ENCODE measurements at places on chromosomes 12 and 14.

DNA sequence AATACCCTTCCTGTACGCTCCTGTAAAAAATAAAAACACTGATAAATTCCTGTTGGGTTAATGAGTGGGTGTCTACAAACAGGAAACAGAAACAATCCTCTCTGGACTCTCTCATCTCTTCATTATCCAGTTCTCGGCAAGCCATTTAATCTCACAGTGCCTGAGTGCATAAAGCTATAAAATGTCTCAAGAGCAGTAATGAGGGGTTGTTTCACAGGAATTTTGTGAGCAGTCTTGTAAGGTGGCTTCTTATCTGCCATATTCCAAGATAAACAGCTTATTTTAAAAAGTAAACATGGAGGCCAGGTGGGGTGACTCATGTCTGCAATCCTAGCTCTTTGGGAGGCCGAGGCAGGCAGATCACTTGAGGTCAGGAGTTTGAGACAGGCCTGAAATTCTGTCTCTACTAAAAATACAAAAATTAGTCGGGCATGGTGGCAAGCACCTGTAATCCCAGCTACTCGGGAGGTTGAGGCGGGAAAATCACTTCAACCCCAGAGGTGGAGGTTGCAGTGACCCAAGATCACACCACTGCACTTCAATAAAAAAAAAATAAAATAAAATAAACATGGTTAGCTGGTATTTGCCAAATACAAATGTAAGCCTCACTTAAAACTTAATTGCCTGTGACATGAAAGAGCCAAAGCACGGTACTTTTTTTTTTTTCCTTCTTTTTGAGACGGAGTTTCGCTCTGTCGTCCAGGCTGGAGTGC lies 54.0 kb downstream of the CLIP1 start:
- peak; percentile 9 for DNase-seq

DNA sequence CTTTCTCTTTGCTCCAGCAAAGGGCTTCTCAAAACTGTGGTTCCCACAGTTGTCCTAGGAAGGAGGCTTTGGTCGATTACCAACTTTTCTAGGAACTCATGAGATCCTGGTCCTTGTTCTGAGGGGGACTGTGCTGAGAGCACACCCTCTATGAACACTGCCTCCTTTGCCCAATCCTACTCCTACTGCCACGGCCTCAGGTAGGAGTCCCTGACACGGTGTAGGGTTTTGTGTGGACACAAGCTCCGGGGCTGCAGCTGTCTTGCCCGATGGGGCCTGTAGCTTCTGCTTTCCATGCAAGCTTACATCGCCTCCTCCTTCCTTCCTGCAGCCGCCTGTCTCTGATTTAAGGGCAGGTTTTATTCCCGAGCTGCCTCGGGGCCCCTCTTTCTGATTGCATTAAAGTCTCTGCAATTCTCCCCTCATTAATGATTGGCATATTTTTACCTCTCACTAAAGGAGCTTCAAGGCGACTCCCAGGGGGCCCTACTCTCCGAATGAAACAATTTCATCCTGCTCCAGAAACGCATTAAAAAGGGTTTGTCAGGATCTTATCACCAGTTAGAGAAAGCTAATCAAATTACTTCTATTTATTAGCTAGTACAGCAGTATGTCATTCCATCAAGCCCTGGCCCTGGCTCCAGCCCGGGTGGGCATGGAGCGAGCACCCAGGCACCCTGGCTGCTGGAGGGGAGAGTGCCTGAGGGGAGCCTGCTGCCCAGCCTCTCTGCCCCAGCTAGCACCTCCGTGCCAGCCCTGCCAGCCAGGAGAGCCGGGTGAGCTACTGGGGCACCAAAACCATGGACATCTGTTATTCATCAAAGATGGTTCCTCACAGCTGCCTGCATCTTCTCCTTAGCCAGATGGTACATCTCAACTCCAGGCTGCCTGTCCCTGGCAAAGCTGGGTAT lies 38.0 kb upstream of the ESRRB start:
- DNase-seq = peak; percentile 23

GRCh38 chr12:68454892-68455291 lies 122.7 kb upstream of the MDM1 start:
- no peak for DNase-seq

GRCh38 chr12:56241424-56242303 lies 11.8 kb downstream of the SLC39A5 start:
- DNase-seq = no peak

DNA sequence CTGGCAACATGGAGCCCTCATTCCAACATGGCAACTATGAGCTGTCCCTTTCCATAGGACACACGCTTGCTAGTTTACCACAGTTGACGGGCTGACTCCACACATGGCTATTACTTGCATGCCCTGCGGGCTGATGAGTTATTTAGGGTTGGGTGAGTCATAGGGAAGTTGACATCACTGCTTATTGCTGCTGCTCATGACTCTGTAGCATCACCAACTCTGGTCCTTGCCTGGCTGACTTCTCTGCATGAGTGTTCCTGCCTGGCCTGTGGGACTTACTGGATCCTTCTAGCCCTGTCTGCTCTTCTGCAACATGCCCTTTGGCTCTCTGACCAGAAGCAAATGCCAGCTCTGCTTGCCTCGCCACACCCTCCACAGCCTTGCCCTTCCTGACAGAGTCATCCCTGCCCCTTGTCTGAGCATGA lies 199.5 kb downstream of the ANO6 start:
- peak; percentile 99 for DNase-seq

DNA sequence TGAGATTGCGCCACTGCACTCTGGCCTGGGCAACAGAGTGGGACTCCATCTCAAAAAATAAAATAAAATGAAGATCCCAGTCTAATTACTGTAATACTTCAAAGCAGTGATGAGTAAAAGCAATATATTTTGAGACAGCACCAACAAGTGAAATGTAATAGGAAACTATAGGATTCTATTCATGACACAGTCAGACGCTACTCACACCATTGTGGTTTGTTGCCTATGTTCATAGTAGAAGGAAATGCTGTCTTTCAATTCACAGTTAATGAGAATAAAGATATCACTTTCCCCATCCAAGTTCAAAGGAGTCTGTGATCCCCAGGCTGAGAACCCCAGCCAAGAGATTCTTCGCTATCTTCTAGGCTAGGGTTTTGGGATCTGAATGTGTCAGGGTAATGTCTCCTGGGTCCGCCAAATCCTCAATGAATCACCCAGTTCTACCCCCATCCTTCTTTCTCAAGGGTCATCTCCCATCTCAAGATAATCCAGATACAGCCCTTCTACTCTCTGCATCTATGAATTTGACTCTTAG lies 16.6 kb upstream of the DTX1 start:
- DNase-seq = peak; percentile 63

GRCh38 chr14:27190296-27190695 lies 592.5 kb upstream of the NOVA1 start:
- no peak for DNase-seq

DNA sequence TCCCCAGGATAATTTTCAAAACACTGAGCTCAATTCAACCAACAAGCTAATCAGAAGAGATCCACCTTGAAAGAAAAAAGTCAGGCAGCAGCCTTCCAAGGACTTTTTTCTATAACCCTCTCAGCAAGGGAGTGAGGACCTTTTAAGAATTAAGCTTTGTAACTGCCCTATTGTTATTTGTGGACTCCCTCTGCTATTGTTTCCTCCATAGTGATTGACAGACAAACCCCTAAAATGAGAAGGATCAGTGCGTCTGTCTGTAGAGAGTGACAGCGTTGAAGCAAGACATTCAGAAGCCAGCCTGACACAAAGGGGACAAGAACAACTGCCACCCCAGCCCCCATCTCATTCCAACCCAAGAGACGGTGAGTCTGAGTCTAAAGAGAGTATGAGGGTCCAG lies 30.3 kb upstream of the BTG1 start:
- DNase-seq = no peak

DNA sequence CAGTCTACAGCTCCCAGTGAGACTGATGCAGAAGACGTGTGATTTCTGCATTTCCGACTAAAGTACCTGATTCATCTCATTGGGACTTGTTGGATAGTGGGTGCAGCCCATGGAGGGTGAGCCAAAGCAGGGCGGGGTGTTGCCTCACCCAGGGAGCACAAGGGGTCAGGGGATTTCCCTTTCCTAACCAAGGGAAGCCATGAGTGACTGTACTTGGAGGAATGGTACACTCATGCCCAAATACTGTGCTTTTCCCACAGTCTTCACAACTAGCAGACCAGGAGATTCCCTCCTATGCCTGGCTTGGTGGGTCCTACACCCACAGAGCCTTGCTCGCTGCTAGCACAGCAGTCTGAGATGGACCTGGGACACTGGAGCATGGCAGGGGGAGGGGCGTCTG lies 21.0 kb upstream of the ABCC9 start:
- peak; percentile 65 for DNase-seq

- DNase-seq = no peak
These were observed 38.2 kb downstream of the ZFYVE21 start for GRCh38 chr14:103753774-103754173.

DNA sequence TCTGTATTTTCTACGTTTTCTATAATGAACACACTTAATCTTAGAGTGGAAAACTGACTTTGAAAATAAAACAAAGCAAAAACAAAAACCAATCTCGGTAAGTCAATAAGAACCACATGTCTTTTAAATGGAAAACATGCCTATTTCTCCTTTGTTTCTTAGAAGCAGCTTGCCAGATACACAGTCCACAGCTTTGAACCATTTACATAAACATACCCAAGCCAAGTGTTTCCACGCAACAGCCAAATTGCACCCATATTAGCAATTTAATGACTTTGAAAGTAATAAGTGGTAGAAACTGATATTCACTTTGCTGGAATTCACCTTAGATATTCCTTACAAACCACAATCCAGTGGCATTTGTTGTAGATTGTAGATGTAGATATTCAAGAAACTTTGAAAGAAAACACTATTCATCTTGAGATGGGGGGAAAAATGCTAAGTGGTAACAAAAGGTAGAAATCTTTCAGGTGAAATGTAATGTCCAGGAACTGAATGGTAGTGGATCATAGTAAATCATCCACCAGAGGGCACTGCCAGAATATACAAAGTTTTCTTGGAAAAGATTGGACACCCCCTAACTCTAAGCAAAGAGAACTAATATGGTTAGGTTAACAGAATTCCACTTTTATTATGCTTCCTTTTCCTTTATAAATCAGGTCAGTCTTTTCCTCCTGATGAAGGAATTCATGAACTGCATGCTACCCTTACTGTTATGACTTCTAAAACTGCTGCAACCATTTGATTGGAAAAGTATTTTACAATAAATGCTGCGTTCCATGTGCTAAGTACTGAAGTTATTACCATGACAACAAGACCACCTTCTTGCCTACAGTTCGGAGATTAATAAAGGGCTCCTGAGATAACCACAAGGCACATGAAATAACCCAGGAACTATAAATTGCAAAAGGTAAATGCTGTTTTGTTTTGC lies 69.8 kb downstream of the RERG start:
- no peak for DNase-seq

DNA sequence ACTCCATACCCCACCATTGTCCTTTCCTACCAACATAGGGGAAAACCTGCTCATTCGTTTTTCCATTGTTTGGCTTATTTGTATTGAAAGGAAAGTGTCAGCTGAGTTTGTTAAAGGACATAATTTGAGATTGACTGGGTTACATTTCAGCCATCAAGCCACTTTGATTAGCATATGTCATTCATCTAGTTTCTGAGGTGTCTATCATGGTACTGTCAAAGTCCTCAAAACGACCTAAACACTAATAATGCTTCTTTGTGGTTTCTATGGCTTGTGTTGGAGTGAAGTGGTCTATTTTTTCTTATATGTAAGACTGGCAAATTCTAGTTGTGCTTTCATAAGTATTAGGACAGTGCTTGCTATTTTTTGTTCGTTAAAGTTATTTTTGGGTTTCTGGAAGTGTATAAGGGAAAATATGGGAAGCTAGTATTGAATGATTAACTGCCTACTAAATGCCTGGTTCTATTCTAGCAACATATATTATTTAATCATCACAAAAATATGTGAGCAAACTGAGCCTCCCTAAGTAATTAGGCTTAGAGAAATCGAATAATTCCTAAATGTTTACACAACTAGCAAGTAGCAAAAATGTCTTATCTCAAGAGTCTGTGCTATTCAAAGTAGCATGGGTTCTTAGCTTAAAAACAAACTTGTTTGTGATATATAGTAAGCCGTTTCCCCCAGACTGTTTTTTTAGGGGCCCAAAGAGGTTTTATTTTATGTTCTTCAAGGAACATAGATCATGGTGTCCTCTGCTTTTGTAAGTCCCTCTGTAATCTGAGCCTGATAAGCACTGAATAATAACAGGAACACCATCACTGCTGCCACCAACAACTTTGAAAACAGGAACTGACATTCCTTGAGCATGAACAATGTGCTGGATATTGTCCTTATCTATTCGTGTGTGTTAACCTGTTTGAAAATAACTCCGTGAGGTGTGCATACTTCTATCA lies 67.1 kb downstream of the DERA start:
- DNase-seq = peak; percentile 19

DNA sequence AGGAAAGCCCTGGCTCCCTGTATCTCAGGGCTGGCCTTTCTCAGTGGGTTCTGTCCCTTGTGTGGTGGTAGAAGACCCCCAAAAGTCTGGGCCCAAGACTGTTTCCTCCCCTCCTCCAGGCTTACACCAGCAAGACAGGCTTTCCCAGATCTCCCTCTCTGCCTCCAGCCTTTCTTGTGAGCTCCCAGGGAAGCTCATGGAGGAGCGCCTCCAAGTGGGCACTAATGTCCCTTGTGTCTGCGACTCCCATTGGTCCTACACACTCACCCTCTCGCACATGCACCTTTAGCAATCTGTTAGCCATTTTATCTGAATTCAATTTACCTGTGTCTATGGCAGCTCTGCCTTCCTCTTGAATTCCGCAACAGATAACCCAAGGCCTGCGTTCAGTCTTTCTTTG lies 251.1 kb upstream of the CAND1 start:
- no peak for DNase-seq

GRCh38 chr12:22530-23201 lies 43.9 kb upstream of the IQSEC3 start:
- no peak for DNase-seq

- no peak for DNase-seq
These were observed 64.6 kb downstream of the SOX5 start for GRCh38 chr12:23884909-23885308.

GRCh38 chr12:105799103-105799502 lies 339.7 kb downstream of the NUAK1 start:
- DNase-seq = no peak
